Activated CD4-positive, alpha-beta memory T cell treated with anti-CD3 and anti-CD28 coated beads, Interleukin-2, amount 10 ng/mL, durations not matched to agents 7 days and 5 days (primary cell): ENCODE measurements at places on chromosomes 1 and 21. TPM values are rescaled to one million over a fixed set of nuclear protein-coding genes. Genes with fewer than 3 reads are reported as not detected.

GRCh38 chr1:29033829-29034466 is 89.8 kb downstream of the TMEM200B start:
- H3K27me3 ChIP-seq = no peaks in the 10 kb centered on the region
- no peaks in the 10 kb centered on the region for H3K4me1 ChIP-seq
- no peak overlapping the region for H3K4me3 ChIP-seq
- H3K36me3 ChIP-seq = peaks cover 9% of the 10 kb centered on the region
- H3K27ac ChIP-seq = no peak overlapping the region

LINGO4 gene
- 1.3 TPM for total RNA-seq

CORT gene
- total RNA-seq = not detected

DNA sequence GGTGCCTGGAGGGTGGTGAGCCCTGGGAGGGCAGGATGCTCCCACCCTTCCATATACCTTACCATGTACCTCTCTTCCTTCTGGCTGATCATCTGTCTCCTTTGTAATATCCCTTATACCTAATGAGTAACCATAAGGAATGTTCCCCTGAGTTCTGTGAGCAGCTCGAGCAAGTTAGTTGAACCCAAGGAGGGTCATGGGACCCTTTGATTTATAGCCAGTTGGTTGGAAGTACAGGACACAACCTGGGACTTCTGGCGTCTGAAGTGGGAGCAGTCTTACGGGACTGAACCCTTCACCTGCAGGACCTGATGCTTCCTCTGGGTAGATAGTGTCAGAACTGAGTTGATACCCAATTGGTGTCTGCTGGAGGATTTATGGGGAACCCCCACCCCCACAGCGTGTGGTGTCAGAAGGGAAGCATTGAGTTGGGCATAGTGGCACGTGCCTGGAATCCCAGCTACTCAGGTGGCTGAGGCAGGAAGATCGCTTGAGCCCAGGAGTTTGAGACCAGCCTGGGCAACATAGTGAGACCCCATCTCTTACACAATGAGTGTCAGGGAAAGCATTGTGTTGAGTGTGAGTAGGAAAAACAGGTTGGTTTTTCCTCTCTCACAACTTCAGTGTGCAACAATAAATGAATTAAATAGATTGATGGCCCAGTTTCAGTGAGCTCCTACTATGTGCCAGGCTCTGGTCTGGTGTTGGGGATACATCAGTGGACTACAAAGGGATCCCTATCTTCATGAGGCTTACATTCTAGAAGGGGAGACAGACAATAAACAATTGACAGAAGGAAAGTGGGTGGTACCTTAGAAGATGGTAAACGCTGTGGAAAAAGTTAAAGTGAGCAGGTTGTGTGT is 16.0 kb downstream of the DNAJC16 start:
- no peaks in the 10 kb centered on the region for H3K27me3 ChIP-seq
- peaks cover 27% of the 10 kb centered on the region for H3K36me3 ChIP-seq
- no peak overlapping the region for H3K27ac ChIP-seq
- DNase-seq = no peak

- no peak for DNase-seq
- H3K27ac ChIP-seq = no peak overlapping the region
- no peaks in the 10 kb centered on the region for H3K36me3 ChIP-seq
- no peaks in the 10 kb centered on the region for H3K4me1 ChIP-seq
Measured at GRCh38 chr1:20600156-20600555, 11.3 kb downstream of the CDA start.

BEST4 gene
- 1.0 TPM for total RNA-seq
